Dorsolateral prefrontal cortex (tissue), 122 donors: ENCODE measurements at places on chromosomes 16 and 17.

DNA sequence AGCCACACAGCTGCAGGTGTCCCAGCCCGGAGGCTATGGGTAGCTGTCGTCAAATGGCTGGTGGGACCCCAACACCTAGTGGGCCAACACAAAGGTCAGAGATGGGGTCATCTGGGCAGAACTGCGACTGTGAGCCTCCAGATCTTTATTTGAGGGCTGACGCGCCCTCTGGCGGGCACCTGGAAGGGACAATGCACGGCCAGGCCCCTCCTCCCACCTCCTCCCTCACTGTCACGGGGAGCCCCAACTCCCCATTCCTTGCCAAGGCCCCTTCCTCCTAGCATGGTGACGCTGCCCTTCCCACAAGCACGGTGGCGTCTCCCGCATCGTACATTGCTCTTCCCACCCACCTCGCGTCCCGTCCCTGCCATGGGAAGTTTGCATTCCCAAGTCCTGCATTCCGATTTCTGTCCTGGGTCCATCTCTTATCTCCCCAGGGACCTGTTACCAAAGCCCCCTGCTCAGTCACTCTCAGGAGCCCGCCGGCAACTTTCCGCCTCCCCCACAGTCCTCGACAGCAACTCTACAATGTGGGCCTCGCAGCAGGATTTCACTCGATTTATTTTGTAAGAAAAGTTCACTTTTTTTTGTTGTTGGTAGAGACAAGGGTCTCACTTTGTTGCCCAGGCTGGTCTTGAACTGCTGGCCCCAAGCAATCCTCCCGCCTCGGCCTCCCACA lies 1.0 kb downstream of the TLE7 start:
- DNase-seq, result no peak

DNA sequence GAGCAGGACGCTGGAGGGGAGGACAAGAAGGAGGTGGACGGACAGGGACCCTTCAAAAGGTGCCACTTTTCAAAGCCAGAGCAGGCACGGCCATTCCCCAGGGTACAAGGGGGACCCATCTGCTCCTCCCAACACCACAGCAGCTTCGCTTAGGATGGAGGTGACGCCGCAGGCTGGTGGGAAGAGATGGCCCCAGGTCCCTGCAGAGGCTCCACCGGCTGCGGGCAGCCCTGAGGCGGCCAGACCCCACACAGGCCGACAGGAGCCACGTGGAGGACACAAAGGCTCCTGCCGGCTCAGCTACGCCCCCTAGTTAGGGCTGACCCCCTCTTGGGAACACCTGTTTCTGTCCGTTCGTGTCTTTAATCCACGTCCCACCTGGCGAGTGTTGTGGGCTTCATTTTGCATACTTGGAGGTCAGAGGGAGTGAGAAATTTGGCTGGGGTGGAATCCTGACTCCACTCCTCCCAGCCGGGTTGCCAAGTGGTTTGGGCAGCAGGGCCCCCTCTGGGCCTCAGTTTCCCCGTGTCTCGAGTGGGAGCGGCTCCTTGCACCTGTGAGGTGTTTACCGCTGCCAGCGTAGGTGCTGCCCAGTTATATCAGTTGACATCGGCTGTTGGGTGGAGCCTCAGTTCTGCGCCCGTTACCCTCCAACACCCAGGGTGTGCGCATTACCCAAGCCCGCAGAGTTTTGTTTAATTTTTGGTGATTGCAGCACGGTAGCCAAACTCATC lies 5.8 kb upstream of the FN3KRP start:
- no peak for DNase-seq

DNA sequence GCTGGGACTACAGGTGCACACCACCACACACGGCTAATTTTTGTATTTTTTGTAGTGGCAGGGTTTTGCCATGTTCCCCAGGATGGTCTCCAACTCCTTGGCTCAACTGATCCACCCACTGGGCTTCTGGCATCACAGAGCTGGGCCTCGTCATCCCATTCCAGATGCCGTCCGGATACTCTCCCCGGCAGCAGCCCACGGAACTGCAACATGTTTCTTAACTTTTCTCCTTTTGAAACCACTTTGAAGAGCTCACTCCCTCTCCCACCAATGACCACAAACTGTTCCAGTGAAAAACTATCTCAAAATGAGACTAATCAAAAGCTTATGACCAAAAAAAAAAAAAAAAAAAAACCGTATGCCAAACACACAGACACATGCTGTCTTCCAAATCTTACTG lies 17.6 kb downstream of the PEMT start:
- DNase-seq, result no peak

DNA sequence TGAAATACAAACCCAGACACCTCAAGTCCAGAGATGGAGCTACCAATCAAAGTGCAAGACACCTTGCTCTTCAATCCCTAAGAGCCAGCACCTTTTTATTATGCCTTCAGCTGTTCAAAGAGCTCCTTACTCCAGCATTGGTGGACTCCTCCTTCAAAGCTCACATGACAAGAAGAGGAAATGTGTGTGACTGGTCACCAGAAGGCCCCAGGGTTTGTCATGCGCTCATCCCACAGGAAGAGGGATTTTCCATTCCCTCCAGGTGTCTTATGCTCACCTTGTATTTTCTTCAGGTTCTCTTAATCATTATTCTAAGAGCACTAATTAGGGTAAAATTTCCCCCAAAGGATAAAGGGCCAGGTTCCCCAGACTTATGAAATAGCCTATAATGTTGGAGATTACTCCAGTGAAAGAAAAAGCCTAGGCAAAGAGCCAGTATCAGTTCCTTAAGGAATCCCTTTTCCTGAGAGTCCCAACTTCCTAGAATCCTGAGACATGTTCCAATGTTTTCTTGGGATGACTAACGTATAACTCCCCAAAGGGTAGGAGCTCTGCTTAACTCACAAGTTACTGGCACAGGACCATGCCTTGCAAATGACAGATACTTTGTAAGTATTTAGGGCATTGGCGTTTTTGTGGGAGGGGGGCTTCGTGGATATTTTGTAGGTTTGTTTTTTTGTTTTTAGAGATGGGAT lies 56.9 kb upstream of the SOX9 start:
- DNase-seq, result no peak

DNA sequence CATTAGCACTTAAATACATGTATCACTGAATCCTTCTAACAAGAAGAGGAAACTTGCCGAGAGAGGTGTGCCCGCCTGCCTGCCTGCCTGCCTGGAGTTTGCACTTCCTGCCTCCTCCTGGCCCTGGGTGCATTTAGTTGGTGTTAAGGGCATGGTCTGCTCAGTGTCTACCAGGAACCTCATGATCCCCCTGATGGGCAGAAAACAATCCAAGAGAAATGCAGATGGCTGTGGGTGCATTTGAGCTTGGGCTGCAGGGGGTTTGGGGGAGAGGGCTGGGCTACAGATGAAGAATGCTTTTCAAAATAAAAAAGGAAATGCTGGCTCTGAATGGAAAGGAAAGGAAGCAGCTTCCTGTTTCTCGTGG lies 10.1 kb downstream of the KSR1 start:
- no peak for DNase-seq

DNA sequence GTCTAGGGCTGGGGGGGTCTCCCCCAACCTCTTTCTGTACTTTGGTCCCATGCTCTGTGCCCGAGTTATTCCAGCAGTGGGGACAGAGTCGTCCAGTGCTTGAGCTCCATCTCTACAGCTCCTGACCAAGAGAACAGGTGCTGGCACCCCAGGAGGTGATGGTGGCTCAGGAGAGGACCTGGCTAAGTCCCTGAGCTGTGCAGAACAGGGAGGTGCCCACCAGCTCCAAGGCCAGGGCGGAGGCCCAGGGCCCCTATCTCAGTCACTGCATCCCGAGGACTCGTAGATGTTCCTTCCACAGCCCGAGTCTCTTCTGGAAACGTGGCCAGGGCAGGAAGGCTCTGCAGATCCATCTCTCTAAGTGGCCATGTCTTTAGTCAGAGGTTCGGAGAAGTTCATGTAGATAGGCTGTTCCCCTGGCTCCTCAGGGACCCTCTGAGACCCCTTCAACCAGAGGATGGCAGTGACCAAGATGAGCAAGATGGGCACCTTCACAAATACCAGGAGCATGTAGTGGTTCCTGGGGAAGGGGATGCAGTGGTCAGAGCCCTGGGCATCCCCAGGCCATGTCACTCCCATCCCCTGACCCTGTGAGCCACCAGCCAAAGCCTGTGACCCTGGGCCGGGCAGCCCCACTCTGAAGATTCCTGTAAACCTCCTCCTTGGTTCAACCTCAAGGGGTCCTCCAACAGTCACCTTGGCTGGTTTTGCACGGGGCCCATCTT lies 8.7 kb downstream of the CD300LB start:
- DNase-seq, result no peak

DNA sequence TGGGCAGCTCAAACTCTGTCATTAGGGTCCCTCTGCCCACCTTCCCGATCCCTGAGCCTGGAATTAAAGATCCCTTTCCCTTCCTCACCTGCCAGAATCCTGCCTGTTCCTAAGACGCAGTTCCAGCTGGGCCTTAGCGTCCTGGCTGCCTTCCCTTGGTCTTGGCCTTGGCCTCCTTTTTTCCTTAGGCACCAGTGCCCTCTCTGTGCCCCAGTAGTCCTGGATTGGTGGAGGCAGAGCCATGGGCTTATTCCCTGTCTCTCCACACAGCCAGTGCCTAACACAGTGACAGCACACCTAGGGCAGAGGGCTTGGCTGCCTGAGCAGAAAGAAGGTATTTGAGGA lies 3.5 kb downstream of the TMEM132E start:
- no peak for DNase-seq

- DNase-seq, result no peak
Measured at GRCh38 chr17:70492368-70492767, 323.0 kb downstream of the KCNJ2 start.

DNA sequence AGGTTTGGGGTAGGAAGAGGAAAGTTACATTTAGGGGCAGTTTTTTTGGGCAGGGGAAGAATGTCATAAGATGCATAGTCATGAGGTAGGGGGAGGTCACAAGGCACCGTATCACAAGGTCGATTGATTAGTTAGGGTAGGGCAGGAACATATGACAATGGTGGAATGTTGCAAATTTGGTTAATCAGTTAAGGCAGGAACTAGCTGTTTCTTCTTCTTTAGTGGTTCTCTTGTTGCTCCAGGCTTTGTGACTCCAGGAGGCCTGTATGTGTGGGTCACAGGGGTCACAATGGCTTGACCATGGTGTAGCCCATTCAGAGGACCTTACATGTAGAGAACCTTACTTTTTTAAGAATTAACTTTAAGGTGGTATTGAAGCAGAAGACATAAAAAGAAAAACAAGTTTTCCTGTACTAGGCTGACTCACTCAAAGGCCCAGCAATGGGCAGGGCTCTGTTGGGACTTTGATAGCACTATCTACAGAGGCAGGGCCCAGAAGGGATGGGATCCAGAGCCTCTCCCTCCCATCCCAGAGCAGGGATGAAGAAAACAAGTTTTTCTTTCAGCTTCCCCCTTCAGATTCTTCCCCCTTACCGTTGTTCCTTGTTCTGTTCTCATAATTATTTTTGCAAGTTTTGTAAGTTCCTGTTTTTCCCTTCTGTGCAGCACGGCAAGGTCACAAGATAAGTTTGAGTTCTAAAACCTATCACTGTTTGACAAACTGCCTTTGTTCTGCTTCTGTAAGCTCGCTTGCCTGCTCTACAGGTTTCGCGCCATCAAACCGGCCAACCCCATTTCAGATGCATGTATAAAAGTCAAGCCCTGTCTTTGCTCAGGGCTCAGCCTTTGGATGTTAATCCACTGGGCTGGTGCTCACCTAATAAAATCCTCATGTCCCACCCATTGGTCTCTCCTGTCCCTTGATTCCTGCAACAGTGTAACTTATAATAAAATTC lies 45.8 kb upstream of the ATF7IP2 start:
- no peak for DNase-seq

- DNase-seq, result no peak
Measured at GRCh38 chr16:10252155-10252554, 69.9 kb upstream of the GRIN2A start.

DNA sequence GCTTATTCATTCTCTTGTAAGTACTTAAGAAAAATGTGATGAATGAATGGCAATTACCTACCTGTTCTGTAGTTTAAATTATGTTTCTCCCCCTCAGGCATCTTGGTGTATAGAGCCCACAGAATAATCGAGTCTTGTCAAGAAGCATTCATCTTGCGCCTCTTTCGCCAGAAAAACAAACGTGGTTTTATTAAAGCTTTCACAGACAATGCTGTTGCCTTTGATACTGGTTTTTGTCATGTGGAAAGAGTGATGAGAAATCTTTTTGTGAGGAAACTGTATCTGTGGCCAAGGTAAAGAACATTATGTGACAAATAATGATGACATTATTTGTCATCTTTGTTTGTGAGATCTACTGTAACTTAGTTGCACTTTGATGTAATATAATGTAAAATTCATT lies 6.5 kb downstream of the ERCC4 start:
- DNase-seq, result no peak

- DNase-seq, result no peak
Measured at GRCh38 chr17:31158746-31159377, 64.1 kb downstream of the NF1 start.

GRCh38 chr17:13240851-13241250 lies 223.0 kb upstream of the ELAC2 start:
- DNase-seq, result no peak
